ENCODE measurements at places on chromosomes 5 and 9.

GRCh38 chr9:135835131-135835530, 72.2 kb downstream of the CAMSAP1 start:
- no peak for DNase-seq

DNA sequence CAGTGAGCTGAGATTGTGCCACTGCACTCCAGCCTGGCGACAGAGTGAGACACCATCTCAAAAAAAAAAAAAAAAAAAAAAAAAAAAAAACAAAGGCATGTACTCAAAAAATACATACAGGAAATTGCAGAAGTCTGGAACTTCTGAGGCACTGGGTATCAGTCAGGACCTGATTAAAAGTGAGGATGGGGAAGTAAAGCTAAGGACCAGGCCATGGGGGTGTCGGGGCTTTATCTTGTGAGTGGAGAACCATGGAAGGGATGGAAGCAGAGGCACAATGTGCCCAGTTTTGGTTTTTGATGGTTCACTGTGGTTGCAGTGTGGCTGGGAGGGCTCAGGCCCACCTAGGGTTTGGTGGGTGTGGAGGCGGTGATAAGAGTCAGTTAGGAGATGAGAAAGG, 212.7 kb upstream of the PIK3R1 start:
- no peak for DNase-seq

DNA sequence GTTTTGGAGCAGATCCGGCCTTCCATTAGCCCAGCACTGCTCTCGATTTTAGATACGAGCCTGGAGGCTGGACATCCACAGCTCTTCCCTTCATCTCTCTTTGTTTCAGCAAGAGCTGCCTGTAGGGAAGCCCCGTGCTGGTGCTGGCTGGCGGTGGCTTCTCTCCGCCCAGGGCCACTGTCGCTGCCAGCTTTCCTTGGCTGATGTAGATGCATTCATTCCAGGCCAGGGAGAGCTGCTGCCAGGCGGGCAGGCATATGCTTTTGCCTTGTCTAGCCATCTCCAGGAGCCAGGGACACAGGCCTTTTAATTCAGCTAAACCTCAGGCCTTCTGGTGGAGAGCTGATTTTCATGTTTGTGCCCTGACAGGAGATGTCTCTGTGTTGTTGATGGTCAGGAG, 409.3 kb upstream of the CLINT1 start:
- DNase-seq, result no peak

GRCh38 chr5:148452499-148453193, 68.9 kb downstream of the FBXO38 start:
- DNase-seq, result no peak

GRCh38 chr5:124948062-124948753, 201.8 kb upstream of the ZNF608 start:
- no peak for DNase-seq

DNA sequence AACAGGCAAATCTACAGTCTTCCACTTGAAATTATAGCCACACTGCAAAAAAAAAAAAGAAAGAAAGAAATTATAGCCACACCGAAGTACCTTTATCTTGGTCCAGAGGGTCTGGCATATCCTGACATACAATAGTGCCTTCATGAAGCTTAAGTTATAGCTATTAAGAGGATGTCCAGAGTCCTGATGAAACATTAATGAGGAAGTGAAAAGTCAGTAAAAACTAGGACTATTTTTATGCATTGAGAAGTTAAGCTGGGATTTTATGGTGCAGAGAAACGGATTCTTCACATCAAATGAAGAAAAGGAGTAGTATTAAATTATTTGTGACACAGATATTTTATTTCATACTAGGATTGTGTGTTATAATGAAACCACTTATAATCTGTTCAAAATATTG, 123.9 kb downstream of the SV2C start:
- DNase-seq, result no peak

DNA sequence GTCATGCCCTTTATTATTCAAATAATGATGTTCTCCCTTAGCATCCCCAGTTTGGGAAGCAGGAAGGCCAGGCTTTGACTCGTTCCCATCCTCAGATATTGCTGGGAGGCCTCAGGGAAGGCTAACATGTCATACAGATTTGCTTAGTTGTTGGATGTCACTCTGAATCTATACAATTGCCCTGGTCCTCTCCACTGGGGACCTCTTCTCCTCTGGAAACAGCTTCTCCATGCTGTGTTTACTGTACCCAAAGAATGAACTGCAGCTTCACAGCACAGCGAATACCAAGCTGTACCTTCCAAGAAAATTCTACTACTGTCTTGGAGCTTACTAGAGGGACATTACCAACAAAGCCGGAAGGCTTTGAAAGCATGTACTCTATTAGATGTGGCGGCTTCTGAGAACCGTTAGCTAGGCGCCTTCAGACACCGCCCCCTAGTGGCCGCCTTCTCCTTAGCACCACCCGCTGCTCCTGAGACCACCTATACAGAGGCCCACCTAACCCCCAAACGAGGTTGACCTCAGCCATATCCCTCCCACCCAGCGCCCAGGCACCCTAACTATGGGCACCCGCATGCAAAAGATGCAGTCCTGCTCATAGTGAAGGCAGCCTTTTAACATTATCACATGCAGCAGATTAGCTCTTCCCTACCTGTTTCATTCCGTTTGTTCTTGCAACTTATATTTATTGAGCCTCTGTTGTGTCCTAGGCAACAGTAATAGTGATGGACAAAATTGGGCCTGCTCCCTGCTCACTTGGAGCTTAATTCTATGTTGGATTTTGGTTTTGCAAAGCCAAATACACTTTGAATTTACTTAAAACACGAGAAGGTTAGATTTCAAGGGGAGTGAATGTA, 34.9 kb upstream of the FOXI1 start:
- no peak for DNase-seq

DNA sequence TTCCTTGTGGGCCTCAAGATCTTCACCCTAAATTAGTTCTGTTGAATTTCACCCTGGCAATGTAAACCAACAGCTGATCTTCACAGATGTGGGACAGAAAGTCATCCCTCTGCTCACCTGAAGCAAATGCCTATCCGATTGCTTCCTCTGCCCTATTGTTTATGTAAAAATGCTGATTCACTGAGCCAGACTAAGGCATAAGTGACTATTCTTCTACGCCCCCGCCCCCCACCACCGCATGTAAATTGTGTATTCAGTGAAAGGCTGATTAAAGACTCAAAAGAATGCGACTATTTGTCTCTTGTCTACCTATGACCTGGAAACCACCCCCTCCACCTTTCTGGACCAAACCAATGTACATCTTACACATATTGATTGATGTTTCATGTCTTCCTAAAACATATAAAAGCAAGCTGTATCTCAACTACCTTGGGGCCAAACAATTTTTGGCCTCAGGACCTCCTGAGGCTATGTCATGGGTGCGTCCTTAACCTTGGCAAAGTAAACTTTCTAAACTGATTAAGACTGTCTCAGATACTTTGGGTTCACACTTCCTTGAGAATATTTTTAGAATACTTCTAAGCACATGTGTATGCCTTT, 129.7 kb upstream of the BOD1 start:
- no peak for DNase-seq

All from BJ (cell line).